ENCODE measurements at places on chromosomes 5 and 9. TPM values are rescaled to one million over a fixed set of nuclear protein-coding genes. Genes with fewer than 3 reads are reported as not detected.

HTR4 gene
- not detected for total RNA-seq

GRCh38 chr5:141412854-141413539, at the start of gene PCDHGA10:
PCDHGA10 (plus strand) TSS chr5:141412987; CDS start chr5:141413176, 189 bp downstream.
- no peak within 1 kb of the TSS for H3K4me3 ChIP-seq
- no peaks in the 10 kb centered on the region for H3K27me3 ChIP-seq
- no peak within 1 kb of the TSS for H3K27ac ChIP-seq
- no peak for DNase-seq

CBY3 gene
- not detected for total RNA-seq

ADGRV1 gene
- 19.2 TPM for total RNA-seq

DNA sequence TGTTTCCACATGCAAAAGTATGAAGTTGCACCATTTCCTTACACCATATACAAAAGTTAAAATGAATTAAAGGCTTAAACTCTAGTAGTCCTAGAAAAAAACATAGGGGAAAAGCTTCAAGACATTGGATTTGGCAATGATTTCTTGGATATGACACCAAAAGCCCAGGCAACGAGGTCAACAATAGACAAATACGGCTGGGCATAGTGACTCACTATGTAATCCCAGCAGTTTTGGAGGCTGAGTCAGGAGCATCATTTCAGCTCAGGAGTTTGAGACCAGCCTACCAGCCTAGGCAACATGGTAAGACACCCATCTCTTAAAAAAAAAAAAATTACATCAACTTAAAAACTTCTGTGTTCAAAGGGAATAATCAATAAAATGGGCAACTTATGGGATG, 30.9 kb upstream of the SREK1 start:
- no peaks in the 10 kb centered on the region for H3K4me1 ChIP-seq
- no peak overlapping the region for H3K4me3 ChIP-seq
- no peak overlapping the region for H3K27ac ChIP-seq
- no peaks in the 10 kb centered on the region for H3K27me3 ChIP-seq
- no peaks in the 10 kb centered on the region for H3K36me3 ChIP-seq

DNA sequence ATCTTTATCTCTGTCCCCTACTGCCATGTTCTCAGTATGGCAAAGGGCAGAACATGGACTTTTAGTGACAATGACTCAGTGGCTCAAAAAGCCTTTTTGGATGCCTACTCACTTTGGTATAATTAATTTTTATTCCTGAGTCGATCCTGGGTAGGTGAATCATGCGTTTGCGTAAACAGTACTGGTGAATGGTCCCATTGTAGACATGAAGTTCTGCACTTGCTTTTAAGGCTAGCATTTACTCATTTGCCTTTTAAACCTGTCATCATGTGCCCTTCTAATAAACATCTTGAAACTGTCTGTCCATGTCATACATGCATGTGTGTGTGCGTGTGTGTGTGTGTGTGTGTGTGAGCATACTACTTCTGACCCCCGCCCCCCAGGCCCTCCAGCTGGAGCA, 223.0 kb downstream of the AUH start:
- no peak overlapping the region for H3K27ac ChIP-seq
- H3K4me1 ChIP-seq = no peaks in the 10 kb centered on the region
- no peak overlapping the region for H3K4me3 ChIP-seq
- no peak for DNase-seq
- no peaks in the 10 kb centered on the region for H3K27me3 ChIP-seq

DNA sequence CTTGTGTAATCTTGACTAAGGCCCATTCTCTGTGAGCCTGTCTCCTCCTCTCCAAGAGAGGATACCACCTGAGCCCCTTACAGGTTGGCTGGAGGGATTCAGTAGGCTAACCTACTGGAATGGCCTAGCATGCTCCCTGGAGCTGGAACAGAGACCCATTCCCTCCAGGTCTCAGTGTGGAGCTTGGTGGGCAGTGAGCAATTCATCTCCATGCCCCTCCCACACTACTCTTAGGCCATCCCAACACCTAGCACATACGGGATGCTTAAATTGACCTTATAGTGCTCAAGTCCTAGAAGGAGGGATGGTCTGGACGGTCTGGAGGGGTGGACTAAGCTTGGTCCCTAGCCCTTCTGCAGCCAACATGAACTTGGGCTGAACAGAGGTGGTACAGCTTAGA, 75.6 kb downstream of the CRB2 start:
- no peak overlapping the region for H3K4me3 ChIP-seq
- no peaks in the 10 kb centered on the region for H3K36me3 ChIP-seq
- no peak overlapping the region for H3K27ac ChIP-seq
- H3K4me1 ChIP-seq = no peaks in the 10 kb centered on the region

GRCh38 chr5:76819851-76820525, 1.2 kb downstream of the F2RL1 start:
- H3K27ac ChIP-seq = peak overlapping the region; percentile 94
- peak overlapping the region; percentile 88 for H3K4me3 ChIP-seq
- H3K36me3 ChIP-seq = no peaks in the 10 kb centered on the region
- DNase-seq = peak; percentile 49

MRPS2 gene
- 15.8 TPM for total RNA-seq

TMEM215 gene
- total RNA-seq = not detected

RASGEF1C gene
- total RNA-seq = not detected

DNA sequence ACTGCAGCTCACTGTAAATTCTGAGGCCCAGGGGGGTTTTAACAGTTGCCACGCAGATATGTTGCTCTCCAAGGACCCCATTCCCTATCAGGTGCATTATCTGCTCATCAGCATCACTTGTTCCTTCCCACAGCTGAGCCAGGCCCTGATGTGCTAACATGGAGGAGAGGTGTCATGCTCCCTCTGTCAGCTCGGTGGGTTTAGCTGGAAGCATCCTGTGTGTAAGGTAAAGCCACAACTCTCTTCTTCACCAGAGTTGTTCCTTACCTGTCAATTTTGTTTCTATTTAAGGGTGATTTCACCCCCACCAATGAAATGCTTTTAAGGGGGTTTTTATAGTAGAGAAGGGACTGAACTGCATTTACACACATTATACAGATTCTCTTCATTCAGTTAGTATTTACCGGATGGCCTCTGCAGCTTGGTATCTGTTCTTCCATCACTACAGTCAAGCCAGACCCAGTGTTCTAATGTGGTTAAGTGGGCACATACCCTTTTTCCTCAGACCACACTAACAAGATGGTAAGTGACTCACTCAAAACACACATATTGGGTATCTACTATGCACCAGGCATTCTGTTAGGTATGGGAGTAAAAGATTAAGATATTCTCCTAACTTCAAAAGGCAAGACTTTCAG, 205.4 kb downstream of the DCP2 start:
- no peaks in the 10 kb centered on the region for H3K4me1 ChIP-seq
- H3K36me3 ChIP-seq = no peaks in the 10 kb centered on the region
- DNase-seq = no peak
- no peak overlapping the region for H3K27ac ChIP-seq

GRCh38 chr5:119631660-119632059, 2.3 kb downstream of the FAM170A start:
- H3K4me1 ChIP-seq = no peaks in the 10 kb centered on the region
- no peak overlapping the region for H3K27ac ChIP-seq
- H3K4me3 ChIP-seq = no peak overlapping the region
- H3K27me3 ChIP-seq = no peaks in the 10 kb centered on the region

IFNB1 gene
- not detected for total RNA-seq

Measured in body of pancreas (tissue), 4 donors.